ENCODE measurements at places on chromosomes 6 and 20. TPM values are rescaled to one million over a fixed set of nuclear protein-coding genes. Genes with fewer than 3 reads are reported as not detected.

The MYMX gene
- total RNA-seq = 9.1 TPM

The CCN5 gene
- 0.62 TPM for total RNA-seq

DNA sequence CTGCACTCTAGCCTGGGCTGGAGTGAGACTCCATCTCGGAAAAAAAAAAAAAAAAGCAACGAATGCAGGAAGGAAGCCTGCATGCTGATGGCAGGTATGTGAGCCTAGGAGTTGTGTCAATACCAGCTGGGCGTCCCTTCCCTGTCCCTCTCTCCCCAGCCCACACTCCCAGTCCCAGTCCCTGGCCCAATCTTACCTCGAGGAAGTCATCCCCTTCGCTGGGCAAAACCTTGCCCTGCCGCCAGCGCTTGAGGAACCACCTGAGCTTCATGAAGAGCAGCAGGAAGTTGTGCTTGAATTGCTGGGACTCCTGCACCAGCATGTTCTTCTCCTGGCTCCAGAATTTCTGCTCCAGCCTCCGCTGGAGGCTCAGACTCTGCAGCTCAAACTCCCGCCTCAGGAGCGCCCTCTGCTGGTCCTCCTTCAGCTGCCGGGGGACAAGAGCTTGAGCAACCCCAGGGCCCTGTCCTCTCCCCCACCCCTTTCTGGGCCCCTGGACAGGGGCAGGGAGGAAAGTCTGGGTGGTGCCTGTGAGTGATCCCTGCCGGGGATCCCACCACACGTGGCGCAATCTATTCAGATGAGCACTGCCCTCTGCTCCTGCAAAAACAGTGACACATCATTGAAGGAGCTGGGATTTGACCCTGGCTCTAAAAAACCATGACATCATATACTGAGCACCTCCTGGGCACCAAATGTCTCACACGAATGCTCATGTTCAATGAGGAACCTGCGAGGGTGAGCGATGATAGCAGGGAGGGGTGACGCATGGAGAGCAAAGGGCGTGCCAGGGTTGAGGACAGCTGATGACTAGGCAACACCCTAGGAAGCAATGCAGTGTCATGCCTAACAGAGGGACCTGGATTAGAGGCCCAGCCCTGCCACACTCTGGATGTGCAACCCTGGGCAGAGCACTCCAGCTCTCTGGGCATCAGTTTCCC is 35.0 kb upstream of the DSN1 start:
- peak; percentile 67 for DNase-seq

- DNase-seq = no peak
These were observed 378.1 kb downstream of the BTBD9 start for GRCh38 chr6:38261626-38262025.

GRCh38 chr6:138970856-138971425 is 17.1 kb downstream of the REPS1 start:
- peak; percentile 28 for DNase-seq

- no peak for DNase-seq
These were observed 229.3 kb downstream of the QKI start for GRCh38 chr6:163643866-163644265.

- no peak for DNase-seq
These were observed 63.7 kb downstream of the CTNNBL1 start for GRCh38 chr20:37757550-37757949.

GRCh38 chr6:128005009-128005408 is 104.2 kb upstream of the THEMIS start:
- DNase-seq = no peak

DNA sequence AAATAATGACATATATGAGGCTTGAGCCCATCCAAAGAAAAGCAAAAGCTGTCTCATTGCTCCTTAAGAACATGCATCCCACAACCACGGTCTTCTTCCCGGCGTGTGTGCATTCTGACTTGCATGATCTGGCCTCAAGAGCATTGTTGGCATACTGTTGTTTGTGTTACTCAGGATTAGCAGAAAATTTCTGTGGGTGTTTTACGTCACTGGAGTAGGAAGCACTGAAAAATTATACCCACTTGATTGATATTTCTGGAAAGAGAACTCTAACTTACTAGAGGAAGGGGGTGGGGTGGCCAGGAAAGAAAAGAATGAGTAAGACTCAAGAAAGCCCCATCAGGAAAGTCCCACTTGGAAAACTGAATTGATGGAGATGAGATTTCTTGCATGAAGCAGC is 326.2 kb upstream of the PRDM1 start:
- DNase-seq = peak; percentile 24

DNA sequence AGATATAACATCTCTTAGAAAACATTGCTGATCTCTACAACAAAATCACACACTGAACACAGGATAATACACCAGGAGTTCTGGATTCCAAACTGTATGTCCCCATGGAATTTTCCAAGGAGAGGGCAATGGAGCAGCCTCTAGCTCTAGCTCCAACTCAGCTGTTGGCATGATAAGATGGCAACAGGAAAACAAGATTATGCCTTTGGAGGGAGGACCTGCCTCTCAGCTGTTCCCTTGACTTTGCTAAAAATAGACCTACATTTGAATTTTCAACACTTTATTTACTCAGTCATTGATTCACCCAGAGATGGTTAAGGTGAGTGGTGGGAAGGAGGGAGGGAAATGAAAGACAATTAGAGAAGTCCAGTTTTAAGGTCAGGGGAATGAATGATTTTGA is 246.7 kb downstream of the ALDH8A1 start:
- peak; percentile 47 for DNase-seq

DNA sequence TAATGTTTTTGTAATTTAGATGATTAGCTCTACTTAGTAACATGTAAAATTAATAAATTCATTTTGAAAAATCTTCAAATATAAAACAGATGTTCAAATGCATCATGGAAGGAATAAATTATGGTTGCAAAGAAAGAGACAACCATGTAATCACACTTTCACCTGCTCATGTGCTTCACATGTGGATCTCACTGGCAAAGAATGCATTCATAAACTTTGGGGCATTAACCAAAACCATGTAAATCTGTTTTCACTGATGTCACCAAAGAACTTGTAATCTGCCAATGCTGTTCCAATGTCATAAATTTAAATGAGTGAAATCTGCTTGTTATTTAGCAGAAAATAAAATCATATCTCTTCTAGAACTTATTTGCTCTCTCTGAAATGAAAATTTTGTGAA is 142.7 kb downstream of the TENT5A start:
- no peak for DNase-seq

DNA sequence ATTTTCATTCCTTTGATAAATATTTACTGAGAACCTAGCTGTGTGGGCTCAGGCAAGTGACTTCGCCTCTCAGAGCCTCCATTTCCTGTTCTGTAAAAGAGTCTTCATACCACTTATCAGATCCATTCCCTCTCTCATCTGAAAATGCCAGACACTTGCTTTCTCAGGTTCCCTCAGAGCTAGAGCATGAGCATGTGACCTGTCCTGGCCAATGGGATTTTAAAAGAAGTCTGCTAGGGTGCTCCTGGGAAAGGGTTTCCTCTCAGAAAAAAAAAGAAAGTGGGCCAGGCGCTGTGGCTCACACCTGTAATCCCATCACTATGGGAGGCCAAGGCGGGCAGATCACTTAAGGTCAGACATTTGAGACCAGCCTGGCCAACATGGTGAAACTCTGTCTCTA is 5.3 kb downstream of the KCNB1 start:
- DNase-seq = no peak

DNA sequence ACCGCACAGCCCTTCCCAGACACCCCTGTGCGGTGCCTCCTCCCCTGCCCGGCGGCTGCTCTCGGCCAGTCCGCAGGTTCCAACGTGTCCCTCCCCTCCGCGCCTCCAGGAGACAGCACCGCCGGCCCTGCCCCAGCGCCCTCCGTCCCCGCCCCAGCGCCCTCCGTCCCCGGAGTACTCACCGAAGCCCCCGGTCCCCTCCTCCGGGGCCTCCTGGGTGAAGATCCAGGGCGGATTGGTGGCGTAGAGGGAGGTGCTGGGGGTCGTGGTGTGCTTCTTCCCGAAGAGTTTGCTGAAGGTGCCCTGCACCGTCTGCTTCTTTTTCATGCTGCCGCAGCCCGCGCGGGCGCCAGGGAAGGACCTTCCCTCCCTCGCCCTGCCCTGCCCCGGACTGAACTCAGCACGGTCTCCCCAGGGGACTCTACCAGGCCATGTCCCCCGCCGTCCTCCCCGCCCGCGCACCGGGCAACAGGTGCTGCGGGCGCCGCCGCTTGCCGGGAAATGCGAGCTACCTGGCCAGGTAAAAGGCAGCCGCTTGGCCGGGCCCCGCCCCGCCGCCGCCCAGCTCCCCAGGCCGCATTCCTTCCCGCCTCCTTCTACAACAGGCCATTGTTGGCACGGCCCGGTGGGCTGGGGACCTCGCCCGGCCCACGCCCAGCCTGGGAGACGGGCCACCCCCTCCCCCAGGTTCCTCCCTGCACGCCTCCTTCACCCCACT is at the start of gene C6orf132:
C6orf132 (minus strand) TSS at position 503 of the 718 bp plus-strand sequence; CDS start at position 327, 176 bp downstream.
- DNase-seq = no peak

DNA sequence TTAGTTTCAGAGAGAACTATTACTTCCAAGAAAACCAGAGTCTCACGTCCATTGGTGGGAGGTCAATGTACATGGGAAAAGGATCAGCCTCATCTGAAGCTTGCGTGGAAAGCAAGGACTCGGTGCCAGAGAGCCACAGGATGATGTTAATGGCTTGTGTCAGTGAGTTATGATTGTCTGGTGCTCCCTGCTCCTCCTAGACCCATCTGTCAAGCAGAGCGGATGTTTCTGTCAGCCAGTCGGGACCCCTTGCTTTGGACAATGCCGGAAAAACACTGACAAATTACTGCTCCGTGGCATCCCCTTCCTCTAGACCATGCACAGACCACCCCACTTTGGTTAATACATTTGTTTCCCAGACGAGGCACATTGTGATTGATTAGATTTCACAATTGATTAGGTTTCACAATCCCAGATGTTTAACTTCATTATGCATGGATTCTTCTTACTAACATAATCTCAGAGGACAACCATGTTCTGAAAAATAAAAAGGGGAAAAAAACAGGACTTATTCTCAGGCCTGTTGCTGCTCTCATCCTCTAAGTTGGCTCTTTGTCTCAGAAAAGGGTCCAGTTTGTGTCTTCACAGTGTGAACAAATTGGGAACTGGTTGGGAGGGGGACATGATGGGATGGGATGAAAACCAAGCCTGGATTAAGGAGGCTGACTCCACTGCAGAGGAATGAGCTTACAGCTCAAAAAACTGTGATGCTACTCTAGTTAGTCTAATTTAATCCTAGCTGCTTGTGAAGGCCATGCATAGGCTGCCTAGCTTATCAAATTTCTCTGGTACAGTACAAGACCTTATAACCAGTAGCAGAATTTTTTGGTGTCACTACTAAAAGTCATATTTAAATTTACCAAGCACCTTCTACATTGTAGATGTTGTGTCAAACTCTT is 51.9 kb downstream of the UNC5CL start:
- DNase-seq = peak; percentile 13

- no peak for DNase-seq
These were observed 184.3 kb downstream of the TTLL2 start for GRCh38 chr6:167508919-167509852.

- peak; percentile 35 for DNase-seq
These were observed 19.3 kb downstream of the SULF2 start for GRCh38 chr20:47765691-47766594.

DNA sequence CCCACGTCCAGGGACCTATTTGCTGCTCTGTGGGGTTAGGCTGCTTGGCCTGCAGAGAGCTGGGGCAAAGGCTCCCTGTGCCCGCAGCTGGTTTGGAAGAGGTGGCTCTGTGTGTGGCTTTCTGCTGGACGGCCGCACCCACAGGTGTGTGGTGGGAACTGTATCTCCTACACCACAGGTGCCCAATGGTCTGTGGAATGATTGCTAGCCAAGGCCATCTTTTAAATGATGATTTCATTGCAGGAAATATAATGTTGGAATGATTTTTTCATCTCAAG is 178.4 kb downstream of the DLL1 start:
- no peak for DNase-seq

- DNase-seq = no peak
These were observed 6.6 kb upstream of the GFRAL start for GRCh38 chr6:55320696-55321086.

GRCh38 chr20:59204165-59204894 is 40.7 kb downstream of the ZNF831 start:
- DNase-seq = no peak

DNA sequence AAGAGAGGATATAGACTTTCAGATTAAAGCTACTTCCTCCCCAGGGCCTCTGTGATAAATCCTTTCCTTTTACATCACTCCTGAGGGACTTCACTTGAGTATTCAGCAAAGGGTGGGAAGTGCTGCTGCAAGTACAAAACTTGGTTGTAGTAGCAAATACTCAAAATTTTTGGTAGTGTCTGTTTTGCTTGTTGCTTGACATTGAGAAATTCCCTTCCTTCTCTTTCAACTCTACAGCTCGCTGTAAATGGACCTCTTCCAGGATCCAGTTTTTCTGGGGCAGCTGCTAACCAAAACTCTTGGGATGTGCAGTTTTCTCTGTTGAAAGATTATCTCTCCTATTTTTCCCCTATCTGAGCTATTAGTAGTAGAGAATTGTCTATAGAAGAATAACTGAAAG is 472.0 kb downstream of the CD109 start:
- no peak for DNase-seq

GRCh38 chr6:42411406-42411805 is 40.3 kb downstream of the TRERF1 start:
- DNase-seq = no peak

DNA sequence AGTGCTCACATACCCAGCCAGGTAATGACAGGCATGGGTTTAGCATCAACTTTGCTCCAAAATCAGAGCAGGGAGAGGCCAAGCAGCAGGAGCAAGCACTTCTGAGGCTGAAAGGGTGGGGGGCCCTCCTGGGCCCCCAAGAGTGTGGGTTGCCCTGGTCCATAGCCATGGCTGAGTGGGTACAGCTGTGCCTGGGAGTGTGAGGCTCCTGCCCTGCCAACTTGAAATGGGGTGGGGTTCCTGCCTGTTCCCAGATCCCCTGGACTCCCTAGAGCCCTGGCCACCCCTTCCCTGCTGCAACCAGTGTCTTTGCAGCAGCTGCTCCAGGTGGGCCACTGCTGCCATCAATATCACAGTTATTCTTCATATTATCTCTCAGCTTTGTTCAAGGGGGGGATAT is 1224.2 kb upstream of the GJE1 start:
- no peak for DNase-seq

DNA sequence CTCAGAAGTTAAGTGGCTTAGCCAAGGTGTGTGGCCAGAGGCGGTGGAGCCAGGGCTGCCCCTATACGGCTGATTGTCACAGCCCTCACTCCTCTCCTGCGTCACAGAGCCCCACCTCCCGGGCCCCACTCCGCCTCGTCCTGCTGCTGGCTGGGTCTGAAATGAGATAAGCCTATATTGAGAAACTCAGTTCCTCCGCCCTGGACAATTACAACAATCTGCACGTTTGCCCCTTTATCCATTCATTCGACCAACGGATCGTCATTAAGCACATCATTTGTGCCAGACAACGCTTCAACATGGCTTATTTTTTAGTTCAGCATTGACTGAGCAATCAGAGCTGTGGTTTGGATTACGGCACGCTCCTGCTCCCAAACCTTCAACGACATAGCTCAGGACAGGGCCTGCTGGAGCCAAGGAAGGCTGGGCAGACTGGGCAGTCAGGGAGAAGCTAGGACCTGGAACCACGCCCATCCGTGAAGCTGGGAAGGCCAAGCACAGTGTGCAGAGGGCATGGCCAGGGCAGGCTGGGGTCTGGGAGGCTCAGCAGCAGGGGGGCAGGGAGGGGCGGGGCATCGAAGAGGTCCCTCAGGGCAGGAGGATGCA is 16.6 kb upstream of the EZR start:
- DNase-seq = no peak

DNA sequence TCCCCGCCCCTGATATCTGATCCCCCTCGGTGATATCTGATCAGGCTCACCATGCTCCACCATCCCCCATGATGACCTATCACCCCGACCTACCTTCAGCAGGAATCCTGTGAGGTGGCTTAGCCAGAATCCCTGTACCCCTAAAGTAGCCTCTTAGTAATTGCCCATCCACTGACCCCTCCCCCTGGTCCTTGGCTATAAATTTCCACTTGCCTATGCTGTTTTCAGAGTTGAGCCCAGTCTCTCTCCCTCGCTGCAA is 177.5 kb upstream of the GGTLC1 start:
- DNase-seq = no peak
